Hepatic stellate cell (primary cell): ENCODE measurements at places on chromosomes 6 and 20.

GRCh38 chr20:62482146-62482809 lies 6.5 kb upstream of the GATA5 start:
- no peak for DNase-seq

DNA sequence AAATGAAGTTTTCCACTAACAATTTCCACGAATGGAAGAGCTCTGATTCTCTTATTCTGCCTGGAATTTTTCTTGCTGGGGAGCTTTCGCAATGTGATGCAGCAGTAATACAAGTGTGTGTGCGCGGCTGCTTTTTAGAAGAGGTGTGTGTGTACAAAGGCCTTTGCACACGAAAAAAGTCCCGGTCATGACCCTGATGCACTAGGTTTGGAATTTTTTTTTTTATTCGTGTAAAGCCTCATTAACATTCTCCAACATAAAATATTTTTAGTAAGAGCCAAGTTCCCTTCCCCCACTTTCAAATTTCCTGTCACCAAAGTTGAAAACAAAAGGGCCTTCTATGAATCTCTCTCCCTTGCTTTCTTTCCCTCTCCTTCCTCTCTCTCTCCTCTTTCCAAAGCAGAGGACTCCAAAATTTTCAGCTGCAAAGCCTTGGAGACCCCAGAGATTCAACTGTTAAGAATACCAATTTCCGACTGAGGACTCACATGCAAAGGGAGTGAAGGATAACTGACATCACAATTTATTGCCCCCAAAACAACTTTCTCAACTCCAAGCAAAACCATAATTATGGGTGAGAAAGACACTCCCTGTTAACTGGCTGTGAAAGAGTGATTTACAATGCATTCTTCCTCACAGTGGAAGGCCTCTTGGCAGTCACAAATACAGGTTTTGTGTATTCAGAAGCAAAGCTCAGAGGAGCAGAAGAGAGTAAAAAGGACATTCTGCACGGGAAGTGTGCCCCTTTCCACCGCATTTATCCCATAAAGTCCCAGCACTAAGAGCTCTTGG lies 421.2 kb upstream of the JARID2 start:
- DNase-seq: no peak

GRCh38 chr6:14380086-14380820 lies 262.7 kb downstream of the CD83 start:
- no peak for DNase-seq

GRCh38 chr20:45595235-45595634 lies 16.2 kb upstream of the WFDC8 start:
- no peak for DNase-seq

DNA sequence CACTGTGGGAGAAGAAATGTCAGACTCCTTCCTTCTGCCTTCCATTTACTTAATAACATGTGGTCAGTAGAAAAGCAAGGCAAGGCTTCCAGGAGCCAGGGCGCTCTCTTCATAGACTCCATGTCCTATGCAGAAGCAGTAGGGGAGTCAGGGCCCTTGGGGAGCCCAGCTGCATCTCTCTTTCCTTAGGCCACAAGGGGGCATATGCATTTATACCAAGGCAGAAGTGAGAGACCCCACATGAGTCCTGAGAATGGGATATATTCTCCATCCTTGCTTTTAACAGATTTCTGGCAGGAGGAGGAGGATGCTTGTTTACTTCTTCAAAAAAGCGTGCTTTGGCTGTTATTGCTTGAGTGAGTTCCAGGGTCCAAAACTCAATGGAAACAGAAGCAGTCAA lies 198.5 kb downstream of the HIVEP2 start:
- no peak for DNase-seq

DNA sequence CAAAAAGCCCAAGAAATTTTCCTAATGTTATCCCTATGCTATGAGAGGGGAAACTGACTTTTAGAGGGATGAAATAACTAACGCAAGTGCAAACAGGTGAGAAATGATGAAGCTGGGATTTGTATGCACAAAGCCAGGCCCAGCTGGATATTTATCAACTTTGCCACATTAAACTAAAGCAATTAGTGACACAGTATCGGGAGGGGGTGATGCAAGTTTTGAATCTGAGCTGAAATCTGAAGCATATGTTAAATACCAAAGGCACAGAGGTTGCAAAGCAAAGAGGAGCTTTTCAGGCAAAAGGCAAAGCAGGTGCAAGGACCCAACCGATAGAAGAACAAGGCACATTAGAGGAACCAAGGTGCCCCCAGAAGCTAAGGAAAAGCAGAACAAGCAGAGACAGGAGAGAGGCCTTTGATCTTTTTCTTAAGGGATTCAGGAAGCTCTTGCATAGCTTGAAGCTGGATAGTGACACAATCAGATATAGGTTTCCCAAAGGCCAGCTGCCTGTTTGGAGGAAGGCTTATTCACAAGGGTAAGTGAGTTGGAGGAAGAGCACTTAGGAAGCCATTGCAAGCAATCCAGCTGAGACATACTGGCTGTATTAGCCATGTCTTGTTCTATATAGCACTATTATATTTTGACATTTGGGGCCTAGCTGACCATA lies 207.5 kb downstream of the HIVEP2 start:
- DNase-seq: no peak

DNA sequence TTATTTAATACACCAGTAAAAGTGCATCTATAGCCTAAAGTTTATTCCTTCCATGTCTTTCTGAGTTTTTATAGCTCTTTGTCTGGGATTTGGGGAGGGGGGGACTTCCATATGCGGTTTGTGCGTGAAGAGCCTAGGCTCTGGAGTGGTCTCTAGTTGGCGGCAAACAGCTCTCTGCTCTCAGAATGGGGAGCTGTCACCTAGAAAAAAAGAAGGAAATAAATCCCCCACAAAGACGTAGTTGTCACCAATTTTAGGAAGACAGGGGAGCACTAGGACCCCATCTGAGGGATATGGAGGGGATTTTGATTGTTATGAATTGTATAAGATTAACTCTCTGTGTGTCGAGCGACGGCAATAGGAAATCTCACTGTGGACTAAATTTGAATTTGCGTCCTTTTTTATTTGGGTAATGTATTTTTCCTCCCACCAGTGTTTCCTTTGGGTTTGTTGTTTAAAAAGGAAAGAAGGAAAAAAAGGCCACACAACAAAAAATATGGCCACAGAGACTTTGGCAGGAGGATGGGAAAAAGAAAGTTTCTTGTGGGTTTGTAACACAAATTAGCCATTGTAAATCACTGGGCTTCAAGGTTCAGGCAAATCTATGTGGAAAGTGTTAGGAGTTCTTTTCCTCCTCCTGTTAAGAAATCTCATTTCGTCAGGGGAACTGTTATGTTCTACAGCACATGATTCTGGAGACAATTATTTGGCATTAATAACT lies 7.4 kb downstream of the POU3F2 start:
- no peak for DNase-seq

DNA sequence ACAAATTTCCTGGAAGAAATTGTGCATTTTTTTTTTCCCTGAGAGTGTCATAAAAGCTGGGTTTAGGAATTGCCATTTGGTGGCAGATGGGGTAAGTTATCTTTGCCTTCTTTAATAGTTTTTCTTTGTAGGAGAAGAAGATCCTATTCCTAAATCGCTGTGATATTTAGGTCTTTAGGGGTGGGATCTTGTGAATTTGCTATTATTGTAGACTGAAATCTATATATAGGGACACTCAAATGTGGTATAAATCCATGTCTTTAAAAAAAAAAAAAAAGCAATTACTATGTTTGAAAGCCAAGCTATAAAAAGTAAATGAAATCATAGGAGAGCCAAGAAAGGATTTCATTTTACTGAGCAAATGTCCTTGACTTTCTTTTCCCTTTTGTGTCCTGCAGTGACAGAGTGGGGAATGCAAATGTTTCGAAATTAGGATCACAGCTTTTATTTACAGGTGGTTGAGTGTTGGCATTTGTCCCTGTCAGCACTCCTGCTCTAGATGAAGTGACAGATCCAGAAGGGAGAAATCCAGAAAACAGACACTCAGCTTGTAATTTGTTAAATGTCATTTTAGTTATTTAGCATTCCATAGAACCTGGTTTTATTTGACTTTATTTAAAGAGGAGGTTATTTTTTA lies 29.4 kb downstream of the TIAM2 start:
- DNase-seq: no peak
